ENCODE measurements at places on chromosomes 3 and 15.

DNA sequence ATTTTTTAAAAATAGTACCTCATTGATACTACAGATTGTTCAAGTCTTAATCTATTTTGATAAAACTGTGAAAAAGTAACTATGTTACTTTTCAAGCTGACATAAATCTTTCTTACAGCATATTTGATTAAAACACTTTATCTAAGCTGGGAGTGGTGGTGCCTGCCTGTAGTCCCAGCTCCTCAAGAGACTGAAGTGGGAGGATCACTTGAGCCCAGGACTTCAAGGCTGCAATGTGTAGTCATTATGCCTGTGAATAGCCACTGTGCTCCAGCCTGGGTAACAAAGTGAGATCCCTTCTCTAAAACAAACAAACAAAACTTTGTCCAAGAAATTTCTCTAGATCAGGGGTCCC, 59.6 kb upstream of the NEDD4 start:
- no peak for DNase-seq

DNA sequence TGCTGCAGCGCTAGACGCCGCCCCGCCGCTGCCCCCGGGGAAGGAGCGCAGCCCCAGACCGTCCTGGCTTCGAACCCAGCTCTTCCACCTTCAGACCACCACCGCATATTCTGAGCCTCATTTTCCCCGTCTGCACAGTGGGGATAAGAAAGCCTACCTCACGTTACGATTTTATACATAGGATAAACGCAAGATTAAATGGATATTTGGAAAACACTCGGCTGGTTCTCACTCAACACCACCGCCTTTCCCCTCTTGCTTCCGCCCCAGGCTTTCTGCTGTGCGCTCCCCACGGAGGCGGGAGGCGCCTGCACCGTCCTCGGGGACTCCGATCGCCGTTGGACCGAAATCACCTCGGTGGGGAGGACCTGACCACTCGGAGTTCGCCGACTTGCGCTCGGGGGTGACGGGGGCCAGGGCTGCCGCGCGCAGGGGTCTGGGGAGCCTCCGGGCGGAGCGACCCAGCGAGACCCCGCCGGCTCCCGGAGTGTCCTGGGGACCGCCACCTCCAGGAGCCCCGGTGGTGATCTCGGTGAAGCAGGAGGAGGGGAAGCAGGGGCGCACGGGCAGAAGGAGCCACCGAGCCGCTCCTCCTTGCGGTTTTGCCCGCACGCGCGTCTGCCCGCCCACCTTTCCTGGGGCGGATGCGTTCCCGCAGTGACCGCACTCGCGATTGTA, 4.0 kb downstream of the FBXL22 start:
- no peak for DNase-seq

- DNase-seq: no peak
These were observed 324.7 kb upstream of the SLCO3A1 start for GRCh38 chr15:91528801-91529200.

DNA sequence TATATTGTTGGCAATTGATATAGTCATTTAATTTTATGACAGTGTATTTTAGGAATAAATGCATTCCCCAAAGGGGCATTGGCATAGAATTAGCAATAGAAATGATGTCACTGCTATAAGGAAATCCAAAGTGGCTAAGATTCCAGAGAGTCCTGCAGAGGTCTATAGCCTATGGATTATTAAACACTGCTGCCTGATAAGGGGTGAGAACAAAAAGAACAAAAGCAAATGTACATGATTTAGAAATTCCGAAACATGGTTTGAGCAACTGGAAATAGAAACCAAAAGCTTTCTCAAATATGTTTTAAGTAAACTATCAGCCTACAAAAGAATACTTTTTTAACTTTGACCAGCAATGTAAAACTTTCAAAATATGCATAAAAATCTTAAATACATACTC, 280.1 kb upstream of the RASGRP1 start:
- DNase-seq: no peak
